ENCODE measurements at places on chromosomes 7 and 10.

DNA sequence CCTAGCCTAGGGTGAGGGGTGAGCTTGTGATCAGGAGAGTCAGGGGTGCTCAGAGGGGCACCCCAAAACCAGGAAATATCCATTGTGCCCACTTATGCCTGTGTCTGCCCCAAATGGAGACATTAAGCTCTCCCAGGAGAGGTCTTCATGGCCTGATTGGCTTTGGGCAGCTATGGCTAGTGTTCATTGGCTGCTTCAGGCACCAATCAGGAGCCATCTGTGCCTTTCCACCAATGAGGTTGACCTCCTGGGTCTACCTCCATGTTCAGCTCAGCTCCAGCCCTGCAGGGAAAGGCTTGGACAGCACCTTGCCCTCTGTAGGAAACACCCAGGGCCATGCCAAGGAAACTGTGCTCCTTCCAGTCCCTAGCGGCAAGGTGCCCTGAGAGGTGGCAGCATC is 23.9 kb upstream of the HSPB1 start:
- DNase-seq: peak; percentile 22

DNA sequence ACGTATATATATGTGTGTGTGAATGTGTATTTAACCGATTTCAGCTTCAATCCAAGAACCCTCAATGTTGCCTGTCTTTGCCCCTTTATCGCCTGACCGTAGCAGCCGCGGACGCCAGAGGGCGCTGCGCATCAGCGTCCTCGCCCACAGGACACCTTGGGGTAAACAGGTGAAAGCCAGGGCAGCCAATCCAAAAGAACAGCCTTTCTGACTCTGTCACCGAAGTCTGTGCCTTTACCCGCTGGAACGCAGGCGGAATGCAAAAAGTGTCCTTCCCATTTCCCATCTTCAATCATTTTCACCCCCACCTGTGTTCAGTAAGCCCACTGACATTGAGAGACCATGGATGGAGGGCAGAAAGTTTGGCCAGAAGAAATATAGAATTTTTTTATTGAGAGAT is 3.6 kb downstream of the NXPH1 start:
- peak; percentile 34 for DNase-seq

DNA sequence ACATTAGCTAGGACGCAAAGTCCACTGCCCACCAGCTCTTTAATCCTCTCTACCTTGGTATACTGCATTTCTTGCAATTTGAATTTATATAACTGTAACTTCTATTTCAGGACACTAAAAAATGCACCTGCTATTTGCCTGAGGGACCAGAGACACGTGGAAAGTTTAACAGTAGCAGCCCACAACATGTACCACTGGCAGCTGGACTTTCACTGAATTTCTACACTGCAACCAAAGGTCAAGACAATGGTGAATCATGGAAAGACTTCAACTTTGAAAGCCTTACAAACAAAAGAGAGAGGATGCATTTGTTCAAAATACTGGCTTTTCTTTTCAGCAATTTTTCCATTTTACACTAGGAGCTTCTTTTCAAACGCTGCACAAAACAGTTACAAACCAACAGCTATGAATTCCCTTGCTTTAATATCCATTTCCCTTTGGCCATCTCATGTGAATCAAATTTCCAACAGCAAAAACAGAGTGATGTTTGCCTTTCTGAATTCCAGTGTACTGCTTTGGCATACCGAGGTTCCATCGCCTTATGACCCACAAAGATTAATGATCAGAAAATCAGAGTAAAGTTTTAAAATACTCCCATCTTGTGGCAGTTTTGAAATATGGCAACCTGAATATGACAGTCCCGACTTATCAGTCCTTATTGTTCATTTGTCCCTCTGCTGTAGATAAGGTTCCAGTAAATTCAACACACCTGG is 29.9 kb upstream of the HNRNPH3 start:
- DNase-seq: peak; percentile 76

DNA sequence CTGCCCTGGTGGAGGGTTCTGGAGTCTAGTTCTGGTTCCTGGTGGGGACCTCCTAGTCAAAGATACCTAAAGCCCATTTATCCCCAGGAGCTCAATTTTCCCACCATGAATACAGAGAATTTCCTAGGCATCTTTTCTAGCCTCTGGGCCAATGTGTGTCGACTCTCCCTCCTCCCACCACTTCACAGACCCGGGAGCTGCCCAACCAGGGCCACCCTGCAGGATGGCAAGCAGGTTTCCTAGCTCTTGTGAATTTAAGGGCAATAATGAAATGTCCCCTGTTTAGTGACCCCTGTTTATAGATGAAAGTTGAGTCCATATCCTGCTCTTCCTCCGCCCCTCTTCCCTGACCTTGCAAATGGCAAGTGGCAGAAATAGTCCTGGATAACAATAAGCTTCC is 9.4 kb downstream of the DLX5 start:
- no peak for DNase-seq

DNA sequence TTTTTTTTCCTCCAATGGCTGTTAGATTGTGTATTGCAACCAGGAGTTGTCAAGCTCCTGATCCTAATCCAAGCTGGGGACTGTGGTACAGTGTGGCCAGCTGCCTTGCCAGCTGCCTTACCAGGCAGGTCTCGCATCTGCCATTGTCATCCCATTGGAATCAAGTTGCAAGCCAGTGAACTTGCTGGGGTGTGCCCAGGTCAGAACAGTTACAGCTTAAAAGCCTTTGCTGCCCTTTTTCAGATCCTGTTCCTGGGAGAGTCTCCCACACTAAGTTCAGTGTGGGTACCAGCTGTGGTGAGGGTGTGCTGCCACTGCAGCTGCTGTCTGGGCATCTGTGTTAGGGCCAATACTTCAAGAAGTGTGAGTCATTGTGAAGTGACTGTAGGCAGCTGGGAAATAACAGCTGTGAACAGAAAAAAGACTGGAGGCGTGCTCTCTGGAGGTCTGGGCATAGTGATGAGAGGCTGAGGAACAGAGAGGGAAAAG is 72.8 kb downstream of the CCNY start:
- DNase-seq: no peak

- DNase-seq: no peak
Observed at GRCh38 chr10:73648975-73649829, 6.6 kb downstream of the SYNPO2L start.

DNA sequence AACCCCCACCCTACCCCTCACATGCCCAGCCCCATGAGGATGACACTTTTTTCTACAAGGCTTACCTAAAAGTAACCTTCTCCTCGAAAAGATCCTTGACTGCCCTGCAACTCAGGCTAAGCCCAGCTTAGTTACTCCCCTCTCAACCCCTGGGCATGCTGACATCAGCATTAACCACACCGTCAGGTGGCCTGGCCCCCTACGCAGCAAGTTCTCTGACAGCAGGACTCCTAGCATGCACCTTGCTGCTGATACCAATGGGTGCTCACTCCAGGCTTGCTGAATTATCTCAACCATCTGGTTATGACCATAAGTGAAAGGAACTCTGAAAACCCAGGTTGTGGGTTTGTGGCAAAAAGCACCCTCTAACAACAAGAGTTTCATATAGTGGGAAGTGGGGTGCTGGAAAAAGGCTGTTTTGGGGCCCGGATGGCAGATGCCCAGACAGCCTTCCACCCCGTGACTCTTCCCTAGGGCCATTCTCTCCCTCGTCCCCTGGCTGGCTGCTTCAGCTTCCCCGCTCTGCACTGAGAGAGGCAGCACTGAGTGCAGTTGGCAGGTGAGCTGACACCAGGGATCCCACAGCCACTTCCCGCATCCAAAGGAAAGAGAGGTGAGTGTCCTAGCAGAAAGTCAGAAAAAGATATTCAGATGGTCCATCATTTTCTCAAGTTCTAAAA is 518.9 kb downstream of the KCNMA1 start:
- no peak for DNase-seq

- no peak for DNase-seq
Observed at GRCh38 chr7:28165961-28166955, 14.3 kb downstream of the JAZF1 start.

- DNase-seq: no peak
Observed at GRCh38 chr7:30799206-30799975, 28.2 kb downstream of the MINDY4 start.

DNA sequence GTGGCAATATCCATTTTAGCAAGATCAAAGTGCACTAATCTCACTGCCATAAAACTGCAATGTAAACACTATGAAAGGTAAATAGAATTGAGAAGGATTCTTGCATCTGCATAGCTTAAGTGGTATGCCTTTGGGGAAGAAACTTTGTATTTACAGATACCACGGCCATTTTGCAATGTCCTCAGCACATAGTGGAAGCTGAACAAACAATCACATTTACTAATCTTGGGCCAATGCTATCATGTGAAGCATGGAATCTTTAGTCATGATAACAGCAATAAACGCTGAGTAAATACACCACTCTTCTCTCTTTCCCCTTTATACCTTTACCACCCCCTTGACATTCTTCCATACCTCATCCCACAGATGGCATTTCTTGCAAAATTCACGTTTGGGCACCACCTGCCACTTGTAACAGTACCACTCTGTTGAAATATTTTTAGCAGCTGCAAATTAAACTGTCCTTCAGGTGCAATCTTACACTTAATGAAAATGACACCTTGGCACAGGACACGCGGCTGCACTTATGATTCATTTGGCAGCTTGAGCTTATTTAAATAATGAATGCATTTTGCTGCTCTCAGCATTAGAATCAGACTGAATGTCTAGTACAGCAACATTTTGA is 171.8 kb downstream of the SEMA3A start:
- DNase-seq: no peak

- DNase-seq: no peak
Observed at GRCh38 chr7:112421666-112422486, 28.4 kb upstream of the IFRD1 start.

GRCh38 chr7:131188367-131189339 is 139.0 kb upstream of the MKLN1 start:
- peak; percentile 70 for DNase-seq

DNA sequence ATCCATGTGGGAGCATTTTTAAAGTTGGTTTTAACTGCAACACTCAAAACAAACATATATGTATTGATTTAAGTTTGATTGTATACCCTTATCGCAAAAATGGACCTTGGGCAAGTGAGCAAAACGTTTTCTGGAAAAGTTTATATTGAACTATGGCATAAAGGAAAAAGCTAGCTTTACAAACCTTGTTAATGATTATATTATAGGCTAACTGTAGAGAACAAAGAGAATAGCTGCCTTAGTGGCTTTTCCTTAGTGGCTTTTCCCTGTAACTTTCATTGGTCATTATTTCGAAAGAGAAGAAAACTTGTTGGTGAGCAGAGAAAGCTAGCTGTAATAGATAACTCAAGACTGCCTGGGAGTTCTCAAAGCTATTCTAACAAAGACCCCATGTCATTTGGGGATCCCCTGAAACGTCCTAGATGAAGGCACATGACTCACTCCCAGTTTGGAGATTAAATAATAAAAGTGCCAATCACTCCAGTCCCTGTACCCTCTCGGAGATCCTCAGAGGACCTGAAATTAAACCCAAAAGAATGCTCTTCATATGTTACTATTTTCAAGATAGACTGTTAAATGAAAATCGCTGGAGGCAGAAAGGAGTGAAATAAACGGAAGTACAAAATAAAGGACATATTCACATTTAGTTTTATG is 92.1 kb downstream of the SRI start:
- no peak for DNase-seq

- no peak for DNase-seq
Observed at GRCh38 chr7:91504919-91505318, 240.7 kb downstream of the FZD1 start.

- DNase-seq: no peak
Observed at GRCh38 chr10:71634531-71635164, 84.9 kb downstream of the C10orf105 start.

DNA sequence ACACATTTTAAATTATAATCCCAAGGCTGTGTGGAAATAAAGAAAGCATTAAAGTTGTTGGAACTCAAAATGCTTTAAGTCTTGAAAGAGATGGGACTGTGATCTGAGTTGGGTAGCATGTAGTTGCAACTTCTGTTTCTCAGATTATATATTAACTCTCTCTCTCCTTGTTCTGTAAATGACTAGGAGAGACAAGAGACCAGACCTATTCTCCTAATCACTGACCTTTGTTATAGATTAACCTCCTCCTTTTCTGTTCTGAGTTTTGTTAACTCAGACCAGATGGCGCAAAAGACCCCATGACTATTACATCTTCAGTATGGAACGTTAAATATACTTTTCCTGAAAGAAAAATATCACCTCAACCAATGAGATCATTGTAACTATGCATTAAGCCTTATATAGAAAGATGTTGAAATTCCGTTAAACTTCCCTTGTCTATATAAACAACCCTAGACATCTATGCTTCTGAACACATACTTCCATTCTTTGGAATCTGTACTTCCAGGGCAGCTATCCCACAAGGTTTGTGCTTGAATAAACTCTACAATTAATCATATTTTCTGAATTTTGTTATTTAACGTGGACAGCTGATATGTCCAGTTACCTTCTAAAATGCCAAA is 143.5 kb upstream of the TRIM24 start:
- no peak for DNase-seq

- DNase-seq: peak; percentile 36
Observed at GRCh38 chr7:101941481-101942383, 124.3 kb downstream of the CUX1 start.

- DNase-seq: no peak
Observed at GRCh38 chr7:116212869-116213268, 2.5 kb downstream of the TES start.

DNA sequence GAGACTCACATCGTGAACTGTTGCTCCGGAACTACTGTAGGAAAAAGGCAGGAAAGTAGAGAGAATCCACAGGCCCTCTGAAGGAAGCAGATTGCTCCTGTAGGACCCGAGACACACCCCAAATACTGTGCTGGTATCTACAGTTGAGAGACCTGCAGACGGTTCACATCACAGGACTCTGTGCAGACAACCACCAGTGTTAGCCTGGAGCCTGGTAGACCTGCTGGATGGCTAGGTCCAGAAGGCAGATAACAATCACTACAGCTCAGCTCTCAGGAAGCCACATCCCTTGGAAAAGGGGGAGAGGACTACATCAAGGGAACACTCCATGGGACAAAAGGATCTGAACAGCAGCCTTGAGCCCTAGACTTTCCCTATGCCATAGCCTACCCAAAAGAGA is 311.8 kb upstream of the PRKCQ start:
- no peak for DNase-seq

- no peak for DNase-seq
Observed at GRCh38 chr7:42527004-42527403, 290.0 kb upstream of the GLI3 start.

DNA sequence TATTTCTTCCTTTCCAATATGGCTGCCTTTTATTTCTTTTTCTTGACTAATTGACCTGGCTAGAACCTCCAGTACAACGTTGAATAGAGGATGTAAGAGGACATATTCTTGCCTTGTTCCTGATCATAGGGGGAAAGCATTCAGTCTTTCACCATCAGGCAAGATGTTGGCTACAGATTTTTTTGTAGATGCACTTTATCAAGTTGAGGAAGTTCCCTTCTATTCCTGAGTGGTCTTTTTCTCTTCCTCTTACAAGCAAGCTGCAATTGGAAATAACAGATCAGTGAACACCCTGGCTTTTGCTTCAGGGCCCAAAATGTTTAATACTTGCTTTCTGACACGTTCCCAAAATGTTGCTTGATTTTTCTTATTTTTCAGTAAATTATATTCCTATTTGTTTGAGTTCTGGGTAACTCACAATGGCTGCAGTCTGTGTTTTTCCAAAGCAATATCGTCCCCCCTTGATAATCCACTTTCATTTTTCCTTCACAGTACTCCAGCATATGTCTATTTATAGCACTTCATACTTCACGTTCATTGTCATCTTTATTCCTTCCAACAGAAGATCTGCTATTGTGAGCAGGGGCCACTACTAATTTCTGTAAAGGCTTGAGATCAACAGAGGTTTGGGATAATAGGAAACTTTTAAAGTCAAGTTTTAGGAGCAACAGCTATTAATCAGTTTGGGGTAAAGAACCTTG is 11.7 kb downstream of the CPEB3 start:
- no peak for DNase-seq

Measured in hematopoietic multipotent progenitor cell treated with erythropoietin and hydrocortisone succinate and interleukin-3 and kit ligand, for 8 days (in vitro differentiated cells).